Heart left ventricle (tissue), 16 donors: ENCODE measurements at places on chromosomes 6 and 20. TPM values are rescaled to one million over a fixed set of nuclear protein-coding genes. Genes with fewer than 3 reads are reported as not detected.

- H3K27me3 ChIP-seq = no peaks in the 10 kb centered on the region
- peaks cover 9% of the 10 kb centered on the region for H3K4me1 ChIP-seq
- peak; percentile 34 for DNase-seq
Observed at GRCh38 chr6:16683641-16684194, 77.5 kb downstream of the ATXN1 start.

The SIRPG gene
- total RNA-seq = 2.3 TPM

GRCh38 chr6:149190224-149190831, 127.2 kb upstream of the TAB2 start:
- no peaks in the 10 kb centered on the region for H3K27me3 ChIP-seq
- no peaks in the 10 kb centered on the region for H3K36me3 ChIP-seq
- H3K27ac ChIP-seq = no peak overlapping the region
- no peak for DNase-seq
- no peaks in the 10 kb centered on the region for H3K4me1 ChIP-seq

- no peak overlapping the region for H3K4me3 ChIP-seq
- no peaks in the 10 kb centered on the region for H3K36me3 ChIP-seq
- no peaks in the 10 kb centered on the region for H3K4me1 ChIP-seq
- no peaks in the 10 kb centered on the region for H3K27me3 ChIP-seq
- no peak for DNase-seq
Observed at GRCh38 chr6:140844167-140844566, 1288.6 kb upstream of the GJE1 start.

The SRC gene
- 5.1 TPM for total RNA-seq

- no peaks in the 10 kb centered on the region for H3K27me3 ChIP-seq
- no peak for DNase-seq
- H3K27ac ChIP-seq = peak overlapping the region; percentile 93
- peaks cover 64% of the 10 kb centered on the region for H3K4me1 ChIP-seq
Observed at GRCh38 chr6:35024551-35025054, 116.5 kb downstream of the TCP11 start.

The GSTA3 gene
- not detected for total RNA-seq

The SAMD5 gene
- 0.52 TPM for total RNA-seq

DNA sequence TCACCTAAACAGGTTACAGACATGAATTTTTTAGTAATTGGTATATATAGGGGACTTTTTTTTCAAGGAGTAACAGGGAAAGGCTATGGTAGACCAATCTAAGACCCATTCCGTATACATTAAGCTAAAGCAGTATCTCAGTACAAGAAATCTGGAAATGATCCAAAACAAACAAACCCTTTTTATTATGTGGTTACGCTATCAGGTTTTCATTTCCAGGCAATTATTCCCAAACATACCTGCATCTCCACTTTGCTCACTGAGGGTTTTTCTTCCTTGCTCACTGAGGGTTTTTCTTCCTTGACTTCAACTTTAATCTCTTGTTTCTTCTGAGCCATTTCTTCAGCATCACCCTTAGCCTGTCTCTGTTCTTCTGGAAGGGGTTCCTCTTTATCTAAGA, 107.3 kb downstream of the EPB41L2 start:
- no peaks in the 10 kb centered on the region for H3K27me3 ChIP-seq
- H3K27ac ChIP-seq = no peak overlapping the region
- no peak overlapping the region for H3K4me3 ChIP-seq
- no peak for DNase-seq
- peaks cover 4% of the 10 kb centered on the region for H3K4me1 ChIP-seq
- no peaks in the 10 kb centered on the region for H3K36me3 ChIP-seq

The HEY2 gene
- total RNA-seq = 29.2 TPM

GRCh38 chr6:153401751-153402150, 270.7 kb upstream of the RGS17 start:
- no peaks in the 10 kb centered on the region for H3K27me3 ChIP-seq
- H3K36me3 ChIP-seq = no peaks in the 10 kb centered on the region
- no peak for DNase-seq
- no peak overlapping the region for H3K27ac ChIP-seq

DNA sequence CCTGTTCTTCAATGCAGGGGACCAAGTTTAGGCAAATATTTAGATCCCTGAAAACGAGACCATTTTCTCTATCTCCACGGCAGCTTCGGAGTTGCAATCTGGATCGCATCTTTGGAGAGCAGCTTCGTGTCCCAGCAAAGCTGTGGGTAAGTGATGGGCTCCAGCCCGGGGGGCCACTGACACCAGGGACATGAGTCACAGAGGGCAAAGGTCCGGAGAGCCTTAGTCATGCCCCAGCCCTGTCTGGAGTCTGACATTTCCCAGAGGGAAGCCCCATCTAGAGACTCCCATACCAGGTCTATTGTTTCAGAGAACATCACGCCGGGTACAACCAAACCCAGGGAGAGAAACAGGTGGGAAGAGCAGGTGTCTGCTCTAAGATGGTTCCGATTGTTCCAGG, 95.9 kb downstream of the NFATC2 start:
- peak overlapping the region; percentile 3 for H3K27ac ChIP-seq
- peaks cover 8% of the 10 kb centered on the region for H3K4me1 ChIP-seq
- no peak for DNase-seq

- H3K27ac ChIP-seq = no peak overlapping the region
- DNase-seq = no peak
- peak overlapping the region; percentile 27 for H3K4me3 ChIP-seq
- H3K36me3 ChIP-seq = no peaks in the 10 kb centered on the region
- no peaks in the 10 kb centered on the region for H3K4me1 ChIP-seq
Observed at GRCh38 chr6:76876922-76877553, 586.3 kb downstream of the HTR1B start.

GRCh38 chr20:408843-409696, 971 bp downstream of the RBCK1 start:
- DNase-seq = no peak
- H3K4me3 ChIP-seq = peak overlapping the region; percentile 96
- H3K4me1 ChIP-seq = peaks cover 18% of the 10 kb centered on the region
- H3K36me3 ChIP-seq = peaks cover 7% of the 10 kb centered on the region
- peak overlapping the region; percentile 93 for H3K27ac ChIP-seq

- no peaks in the 10 kb centered on the region for H3K27me3 ChIP-seq
- H3K27ac ChIP-seq = peak overlapping the region; percentile 1
- DNase-seq = no peak
- no peaks in the 10 kb centered on the region for H3K36me3 ChIP-seq
Observed at GRCh38 chr6:111764238-111765175, 108.7 kb downstream of the FYN start.

DNA sequence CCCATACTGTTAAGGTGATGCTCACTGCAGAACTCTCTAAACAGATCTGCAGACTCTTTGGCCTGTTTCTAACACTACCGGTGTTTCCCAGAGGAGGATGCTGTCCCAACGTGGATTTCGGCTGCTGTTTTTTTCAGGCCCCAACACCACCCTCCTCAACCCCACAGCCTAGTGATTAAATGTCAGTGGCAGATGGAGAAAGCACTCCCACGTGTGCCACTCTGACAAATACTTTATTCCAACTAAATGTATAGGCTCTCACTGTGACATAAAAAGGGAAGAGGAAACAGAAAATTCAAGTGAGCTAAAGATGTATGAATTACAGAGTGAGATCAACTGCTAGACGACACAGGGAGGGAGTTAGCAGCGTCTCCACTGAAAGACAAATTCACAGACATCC, 3.6 kb downstream of the TBC1D20 start:
- H3K36me3 ChIP-seq = no peaks in the 10 kb centered on the region
- H3K4me1 ChIP-seq = peaks cover 26% of the 10 kb centered on the region
- H3K4me3 ChIP-seq = no peak overlapping the region
- H3K27me3 ChIP-seq = no peaks in the 10 kb centered on the region
- DNase-seq = no peak

DNA sequence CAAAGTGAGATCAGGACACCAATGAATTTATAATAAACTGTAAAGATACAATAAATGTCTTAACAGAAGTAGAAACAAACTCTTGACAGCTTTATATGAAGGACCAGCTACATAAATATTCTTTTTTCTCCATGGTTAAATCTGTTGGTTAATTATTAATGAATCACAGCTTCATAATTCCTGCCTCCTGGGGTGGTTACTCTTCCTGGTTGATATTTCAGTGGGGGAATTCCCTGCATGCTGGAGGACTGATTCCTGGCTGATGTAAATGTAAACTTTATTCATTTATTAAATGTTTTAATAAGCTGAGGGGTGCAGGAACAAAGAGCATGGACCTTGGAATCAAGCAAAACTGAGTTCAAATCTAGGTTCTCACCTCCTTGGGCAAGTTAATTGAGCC, 16.2 kb upstream of the RCAN2 start:
- H3K4me3 ChIP-seq = no peak overlapping the region
- no peaks in the 10 kb centered on the region for H3K36me3 ChIP-seq
